ENCODE measurements at places on chromosomes 13 and 19.
A peak's percentile ranks its signal among the peaks of the same experiment; 100 is the strongest.

GRCh38 chr19:16777811-16778210 is 51.4 kb upstream of the SIN3B start:
- DNase-seq: no peak

GRCh38 chr19:15508035-15508710 is at the start of gene CYP4F22:
TSS of gene CYP4F22 (plus strand) at chr19:15508525. CDS start at chr19:15525337, 16,812 bp downstream.
- DNase-seq: no peak

DNA sequence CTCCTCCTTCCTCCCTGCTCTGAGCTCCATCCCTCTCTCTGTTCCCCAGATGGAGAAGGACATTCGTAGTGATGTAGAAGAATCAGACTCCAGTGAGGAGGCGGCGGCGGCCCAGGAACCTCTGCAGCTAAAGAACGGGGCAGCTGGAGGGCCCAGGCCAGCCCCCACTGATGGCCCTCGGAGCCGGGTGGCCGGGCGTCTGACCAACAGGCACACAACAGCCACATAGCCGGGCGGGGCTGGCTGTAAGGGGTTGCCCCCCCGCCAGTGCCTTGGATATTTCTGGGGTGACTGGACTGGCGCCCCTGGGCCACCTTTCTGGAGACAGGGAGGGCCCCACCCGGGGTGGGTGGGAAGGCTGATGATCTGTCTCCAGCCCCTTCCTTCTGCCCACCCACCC is 46.3 kb downstream of the CD320 start:
- DNase-seq: no peak

GRCh38 chr19:33876192-33876591 is 79.5 kb downstream of the KCTD15 start:
- DNase-seq: no peak

- DNase-seq: no peak
These were observed 33.2 kb downstream of the NLRP13 start for GRCh38 chr19:55898911-55899310.

- DNase-seq: peak; percentile 34
These were observed 442 bp downstream of the REXO1 start for GRCh38 chr19:1847684-1848398.
